ENCODE measurements at places on chromosomes 4 and X.

DNA sequence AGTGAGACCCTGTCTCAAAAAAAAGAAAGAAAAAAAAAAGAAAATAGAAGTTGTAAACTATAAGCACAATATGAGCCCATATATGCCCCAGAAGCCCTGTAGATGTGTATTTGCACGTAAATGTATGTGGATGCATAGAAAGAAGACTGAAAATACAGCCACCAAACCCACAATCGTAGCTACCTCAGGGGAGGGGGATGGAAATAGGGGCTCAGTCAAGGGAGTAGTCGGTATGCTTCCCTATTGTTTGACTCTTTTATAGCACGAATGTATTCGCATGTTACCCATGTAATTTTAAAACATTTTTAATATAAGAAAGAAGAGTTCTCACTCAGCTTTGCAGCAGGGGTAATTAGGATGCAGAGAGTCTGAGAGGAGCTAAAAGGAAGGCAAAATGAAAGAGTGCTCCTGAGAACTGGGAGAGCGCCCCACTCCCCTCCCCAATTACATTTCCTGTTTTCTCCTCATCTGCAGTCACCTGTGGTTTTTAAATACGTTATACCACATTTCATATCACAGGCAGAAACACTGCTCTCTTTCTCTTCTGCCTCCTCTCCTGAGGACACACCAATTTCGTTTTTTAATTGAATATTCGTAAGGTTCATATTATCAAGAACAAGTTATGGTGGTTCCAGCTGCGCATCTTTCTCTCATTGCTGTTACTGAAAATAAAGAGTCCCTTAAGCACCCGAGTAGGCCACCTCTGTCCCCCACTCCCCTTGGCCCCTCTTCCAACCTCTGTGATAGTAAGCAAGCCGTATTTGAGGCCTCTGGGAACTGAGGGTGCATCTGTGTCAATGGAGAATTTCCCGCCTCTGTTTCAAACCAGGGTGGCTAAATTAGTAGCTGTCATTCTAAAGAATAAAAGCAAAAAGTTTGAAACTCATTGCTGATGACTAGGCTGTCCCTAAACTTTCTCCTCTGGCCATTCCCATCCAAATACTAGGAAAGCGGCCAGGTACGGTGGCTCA is 10.7 kb downstream of the SEPTIN6 start:
- no peak for DNase-seq

DNA sequence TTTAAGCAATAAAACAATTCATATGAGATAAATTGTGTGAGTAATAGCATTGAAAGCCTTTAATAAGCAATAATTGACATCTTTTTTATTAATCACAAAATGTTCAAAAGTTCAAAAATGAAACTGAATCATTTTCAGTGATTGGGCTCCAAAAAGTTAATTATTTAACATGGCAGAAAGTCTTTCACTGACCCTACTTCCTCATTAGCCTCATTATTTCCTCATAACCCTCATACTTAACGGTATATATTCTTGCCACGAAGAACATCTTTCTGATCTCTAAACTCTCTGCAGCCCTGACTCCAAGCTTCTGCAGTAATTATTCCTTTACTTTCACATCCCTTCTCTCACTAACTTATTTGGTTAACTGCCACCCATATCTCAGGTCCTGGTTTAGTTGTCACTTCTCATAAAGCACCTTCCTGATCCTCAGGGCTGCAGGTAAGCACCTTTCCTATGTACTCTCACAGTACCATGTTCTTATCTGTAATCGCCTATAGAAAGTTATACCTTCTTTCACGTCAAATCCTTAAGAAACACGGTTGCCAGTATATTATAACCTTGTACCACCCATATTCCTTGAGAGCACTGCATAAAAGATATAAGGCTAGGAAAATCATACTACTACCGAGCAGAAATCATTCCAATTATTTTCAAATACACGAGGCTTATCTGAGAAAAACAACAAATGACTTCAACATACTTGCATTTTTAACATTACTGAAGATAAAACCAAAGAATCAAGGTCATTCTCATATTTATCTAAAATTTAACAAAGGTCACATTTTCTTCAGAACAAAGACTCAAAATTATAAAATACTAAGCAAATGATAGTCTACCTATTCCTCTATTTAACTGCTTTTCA is 72.2 kb downstream of the PPP3CA start:
- no peak for DNase-seq

- no peak for DNase-seq
Measured at GRCh38 chrX:41142130-41142910, 57.1 kb downstream of the USP9X start.

- DNase-seq = no peak
Measured at GRCh38 chrX:57138674-57139073, 1.5 kb upstream of the SPIN2A start.

DNA sequence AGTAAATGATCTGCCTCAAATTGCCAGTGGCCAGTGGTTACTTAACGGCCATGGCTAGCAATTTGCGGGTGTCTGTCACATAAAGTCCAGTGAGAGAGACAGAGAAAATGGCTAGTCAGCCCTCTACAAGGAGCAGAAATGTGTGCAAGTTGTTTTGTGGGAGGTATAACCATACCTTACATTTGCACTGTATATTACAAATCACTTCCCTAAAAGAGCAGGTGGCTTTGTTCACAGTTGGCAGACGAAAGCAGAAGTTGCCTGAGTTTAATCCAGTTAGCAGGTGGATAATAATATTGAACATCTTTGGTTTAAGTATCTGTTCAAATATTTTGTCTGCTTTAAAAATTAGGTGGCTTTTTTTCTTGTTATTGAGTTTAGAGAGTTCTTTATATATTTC is 15.6 kb downstream of the SRPX start:
- no peak for DNase-seq

Data from GM04504 (cell line).